ENCODE measurements at places on chromosomes 2 and 18.

GRCh38 chr18:76405681-76406356, 89.2 kb downstream of the ZNF516 start:
- peak; percentile 58 for DNase-seq

GRCh38 chr2:216538538-216538937, 39.9 kb downstream of the RPL37A start:
- no peak for DNase-seq

GRCh38 chr2:157440404-157441071, 3.4 kb downstream of the CYTIP start:
- DNase-seq: no peak

- DNase-seq: no peak
These were observed 97.2 kb downstream of the IRS1 start for GRCh38 chr2:226702376-226702775.

DNA sequence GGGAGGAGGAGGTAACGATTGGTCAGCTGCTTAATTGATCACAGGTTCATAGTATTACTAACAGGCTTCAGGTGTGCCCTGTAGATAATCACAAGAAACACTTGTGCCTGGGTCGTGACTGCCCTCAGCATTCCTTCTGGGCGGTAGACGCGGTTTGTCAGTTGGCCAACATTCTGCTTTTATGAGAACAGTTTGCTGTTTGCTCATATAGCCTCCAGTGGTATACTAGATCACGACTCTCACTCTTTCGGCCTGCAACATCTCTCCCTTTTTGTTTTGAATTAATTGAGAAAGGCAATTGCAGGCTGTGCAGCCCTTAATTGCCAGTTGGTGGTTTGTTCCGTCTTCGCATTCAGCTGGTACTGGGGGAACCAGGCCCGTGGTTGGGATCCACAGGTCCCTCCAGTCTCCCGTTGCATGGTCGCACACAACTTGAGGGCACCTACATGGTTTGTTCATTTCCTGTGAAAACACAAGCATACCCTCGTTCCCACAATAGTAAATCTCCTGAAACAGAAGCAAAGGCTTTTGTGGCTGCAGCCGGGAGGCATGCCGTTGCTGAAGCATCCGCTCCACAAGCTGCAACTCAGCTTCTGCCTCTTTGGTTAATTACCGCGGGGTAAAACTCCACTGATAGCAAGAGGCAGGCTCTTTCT, 30.3 kb upstream of the GPR17 start:
- DNase-seq: no peak

DNA sequence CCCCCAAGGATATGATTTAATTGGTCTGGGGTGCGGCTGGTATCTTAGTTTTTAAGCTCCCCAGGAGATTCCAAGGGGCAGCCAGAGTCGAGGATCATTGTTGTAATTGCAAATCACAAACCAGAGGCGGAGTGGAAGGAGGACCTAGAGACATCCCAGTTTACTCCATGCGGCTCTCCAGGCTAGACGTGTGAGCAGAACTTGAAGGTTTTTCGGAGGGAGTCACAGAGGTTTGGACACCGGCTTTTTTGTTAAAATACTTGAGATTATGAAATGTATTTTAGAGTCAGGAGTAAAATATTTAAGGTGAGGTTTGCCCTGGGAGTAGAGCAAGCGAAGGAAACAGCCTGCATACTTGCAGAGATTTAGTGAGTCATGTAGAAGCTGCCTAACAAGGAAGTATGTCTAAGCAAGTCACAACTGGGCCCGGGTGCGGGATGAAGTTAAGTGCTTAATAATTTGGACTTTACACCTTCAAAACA, 39.5 kb downstream of the TGOLN2 start:
- no peak for DNase-seq

DNA sequence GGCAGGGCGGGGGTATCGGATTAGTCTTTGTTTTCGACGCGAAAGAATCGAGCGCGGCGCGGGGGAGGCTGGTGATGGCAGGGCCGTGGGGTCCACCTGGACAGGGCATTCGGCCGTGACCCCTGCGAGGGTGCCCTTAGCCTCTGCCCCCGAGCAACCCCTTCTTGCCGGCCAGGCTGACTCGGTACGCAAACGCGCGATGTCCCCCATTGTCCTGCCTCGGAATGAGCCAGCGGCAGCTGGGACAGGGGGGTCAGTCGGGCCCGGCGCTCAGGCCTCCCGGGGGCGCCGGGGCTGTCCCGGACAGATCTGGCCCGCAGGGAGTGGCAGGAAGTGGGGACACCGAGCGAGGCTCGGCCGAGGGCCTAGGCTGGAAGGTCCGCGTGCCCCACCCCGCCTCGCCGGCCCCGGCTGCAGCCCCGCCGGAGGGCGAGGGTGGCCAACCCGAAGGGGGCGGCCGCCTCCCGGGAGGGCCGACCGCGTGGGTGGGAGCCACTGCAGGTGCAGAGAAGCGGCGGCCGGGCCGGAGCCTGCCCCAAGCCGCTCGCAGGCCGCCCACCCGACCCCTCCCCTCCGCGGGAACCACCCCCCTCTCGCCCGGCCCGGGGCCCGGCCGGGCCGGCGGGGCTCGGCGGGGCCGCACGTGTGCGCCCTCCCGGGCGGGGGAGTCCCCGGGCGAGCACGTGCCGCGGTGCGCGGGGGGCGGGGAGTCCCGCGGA, at the start of gene TET3:
TSS of gene TET3 (plus strand) at position 708 of the 719 bp plus-strand sequence. CDS start 1,494 bp downstream, outside the sequence.
- no peak for DNase-seq

DNA sequence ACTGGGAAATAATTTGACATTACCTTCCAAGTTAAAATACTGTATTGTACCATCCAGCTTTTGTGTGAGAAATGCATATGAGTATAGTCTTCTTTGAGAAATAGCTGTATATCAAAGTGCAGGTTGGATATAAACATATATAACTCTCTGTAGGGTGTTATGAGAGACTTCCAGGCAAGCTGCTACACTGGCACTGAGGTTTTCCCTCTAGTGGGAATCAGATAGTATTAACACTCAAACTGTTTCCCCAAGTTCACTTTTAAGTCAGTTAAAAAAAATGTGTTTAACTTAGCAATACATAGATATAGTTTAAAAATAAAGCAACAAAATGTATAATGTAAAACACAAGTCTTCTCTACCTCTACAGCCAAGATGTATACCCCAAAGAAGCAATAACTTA, 368.4 kb upstream of the SLC8A1 start:
- DNase-seq: no peak

- no peak for DNase-seq
These were observed 217.9 kb downstream of the NAPG start for GRCh38 chr18:10743766-10744165.

- DNase-seq: no peak
These were observed 209.5 kb downstream of the LPIN1 start for GRCh38 chr2:11955884-11956291.

DNA sequence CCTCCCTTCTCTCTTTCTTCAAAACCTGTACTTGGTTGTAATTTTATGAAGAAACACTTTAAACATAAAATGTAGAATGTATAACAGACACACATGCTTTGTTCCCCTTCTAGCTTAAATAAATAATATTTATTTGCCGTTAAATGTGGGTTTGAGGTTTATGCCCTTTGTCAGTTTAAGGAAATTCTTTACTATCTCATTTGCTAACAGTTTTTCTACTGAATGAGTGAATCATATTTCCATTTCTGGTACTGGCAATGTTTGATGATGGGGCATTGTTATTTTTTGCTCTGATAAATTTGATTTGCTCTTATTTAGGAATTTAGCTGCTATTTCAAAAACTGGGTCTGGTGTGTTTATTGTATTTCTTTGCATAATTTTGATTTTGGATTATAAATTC, 555.6 kb downstream of the CCDC85A start:
- no peak for DNase-seq

GRCh38 chr18:7616661-7617060, 49.5 kb downstream of the PTPRM start:
- DNase-seq: no peak

GRCh38 chr2:156326526-156327095, 5.9 kb downstream of the NR4A2 start:
- peak; percentile 49 for DNase-seq

- DNase-seq: no peak
These were observed 2.3 kb upstream of the SLC20A1 start for GRCh38 chr2:112643488-112643887.

GRCh38 chr2:171018522-171018921, 89.5 kb downstream of the GORASP2 start:
- no peak for DNase-seq

GRCh38 chr2:233468741-233469110, 97.9 kb downstream of the USP40 start:
- DNase-seq: no peak
